ENCODE measurements at places on chromosomes 1 and 21. TPM values are rescaled to one million over a fixed set of nuclear protein-coding genes. Genes with fewer than 3 reads are reported as not detected.

- DNase-seq = no peak
These were observed 14.2 kb downstream of the TXNIP start for GRCh38 chr1:145982010-145982723.

DNA sequence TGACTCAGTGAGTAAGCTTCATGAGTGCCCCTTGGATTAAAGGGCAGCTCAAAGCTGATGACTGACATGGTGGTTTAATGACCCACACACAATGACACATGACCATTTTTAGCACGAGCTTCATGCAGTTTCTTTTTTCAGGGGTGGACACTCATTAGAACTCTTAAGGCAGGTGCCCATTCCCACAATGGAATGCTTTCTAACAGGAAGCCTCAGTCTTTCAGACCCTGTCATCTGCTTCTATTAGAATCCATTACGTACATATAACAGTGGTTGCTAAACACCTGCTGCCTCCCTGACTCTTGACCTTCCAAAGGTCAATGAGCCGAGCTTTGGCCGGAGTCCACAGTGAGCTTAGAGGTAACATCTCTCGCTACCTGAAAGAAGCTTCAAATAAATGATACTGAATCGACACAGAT is 27.4 kb downstream of the AKNAD1 start:
- no peak for DNase-seq

OR2L13 gene
- not detected for total RNA-seq

GRCh38 chr1:60612790-60613189 is 469.6 kb upstream of the NFIA start:
- DNase-seq = no peak

GREM2 gene
- total RNA-seq = 0.23 TPM

GRCh38 chr21:41953249-41953830 is 478 bp downstream of the C2CD2 start:
- DNase-seq = peak; percentile 40

GRCh38 chr1:42876009-42876408 is 29.6 kb downstream of the ZNF691 start:
- no peak for DNase-seq

Measured in endothelial cell (in vitro differentiated cells).